CD4-positive, alpha-beta T cell treated with Interleukin-4 for 1 hour (primary cell): ENCODE measurements at places on chromosomes 13 and 19.
A peak's percentile ranks its signal among the peaks of the same experiment; 100 is the strongest.

DNA sequence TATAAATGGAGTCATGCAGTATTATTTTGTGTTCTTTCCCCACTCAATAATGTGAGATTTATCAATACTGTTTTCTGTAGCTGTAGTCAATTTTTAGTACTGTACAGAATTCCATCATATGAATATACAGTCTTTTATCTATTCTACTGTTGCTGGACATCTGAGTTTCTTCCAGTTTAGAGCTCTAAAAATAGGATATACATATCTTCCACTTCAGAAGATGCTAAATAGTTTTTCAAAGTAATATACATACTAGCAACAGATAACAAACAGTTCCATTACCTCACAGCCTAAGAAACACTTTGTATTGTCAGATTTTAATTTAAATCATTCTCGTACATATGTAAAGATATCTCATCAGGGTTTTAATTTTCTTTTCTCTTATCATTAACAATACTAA lies 149.6 kb downstream of the UGGT2 start:
- no peak for DNase-seq

DNA sequence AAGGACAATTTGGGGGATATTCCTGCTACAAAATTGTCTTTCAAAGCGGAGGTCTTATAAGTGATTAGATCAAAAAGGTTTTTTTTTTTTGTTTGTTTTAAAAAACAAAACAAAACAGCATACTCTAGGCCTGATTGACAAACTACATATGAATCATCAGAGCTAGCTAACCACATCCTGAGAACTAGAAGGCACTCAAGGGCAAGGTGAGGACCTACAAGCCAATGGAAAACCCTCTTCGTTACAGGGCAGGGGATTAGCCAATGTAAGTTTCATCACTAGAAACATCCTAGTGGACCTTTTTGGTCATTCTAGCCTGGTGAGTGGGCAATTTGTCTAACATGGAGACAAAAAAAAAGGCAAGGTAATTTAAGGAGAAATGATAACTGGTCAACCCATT lies 428.6 kb downstream of the RFC3 start:
- DNase-seq, result no peak

GRCh38 chr13:107842562-107843180 lies 372.7 kb downstream of the LIG4 start:
- no peak for DNase-seq

DNA sequence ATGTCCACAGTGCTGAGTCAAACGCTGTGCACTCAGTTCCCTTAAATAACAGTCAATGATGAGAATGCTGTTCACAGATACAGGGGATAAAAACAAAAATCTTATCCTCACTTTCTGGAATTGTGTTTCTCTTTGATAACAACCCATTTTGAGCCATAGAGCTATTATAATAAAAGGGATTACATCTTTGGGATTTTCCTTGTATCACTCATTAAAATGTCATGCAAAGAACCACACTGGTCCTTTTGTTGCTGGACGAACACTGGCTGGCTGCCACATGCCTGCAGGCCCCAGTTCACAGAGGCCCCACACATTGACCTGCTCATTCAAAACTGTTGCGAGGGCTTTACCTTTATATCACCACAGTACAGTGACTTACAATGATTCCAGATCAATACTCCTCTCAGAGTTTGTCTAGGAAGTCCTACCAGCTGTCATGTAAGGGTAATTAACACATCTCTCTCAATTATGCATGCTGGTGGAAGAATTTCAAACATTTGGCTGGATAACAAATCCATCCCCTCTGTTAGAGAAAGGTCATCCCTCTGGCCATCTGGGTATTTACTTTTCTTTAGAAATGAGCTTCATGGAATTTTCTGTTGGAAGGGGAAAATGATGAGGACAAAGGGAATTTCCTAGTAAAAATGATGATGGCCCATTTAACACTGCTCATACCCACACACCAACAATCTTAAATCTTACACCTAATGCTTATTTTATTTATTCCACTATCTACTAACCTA lies 85.9 kb downstream of the MBNL2 start:
- no peak for DNase-seq

DNA sequence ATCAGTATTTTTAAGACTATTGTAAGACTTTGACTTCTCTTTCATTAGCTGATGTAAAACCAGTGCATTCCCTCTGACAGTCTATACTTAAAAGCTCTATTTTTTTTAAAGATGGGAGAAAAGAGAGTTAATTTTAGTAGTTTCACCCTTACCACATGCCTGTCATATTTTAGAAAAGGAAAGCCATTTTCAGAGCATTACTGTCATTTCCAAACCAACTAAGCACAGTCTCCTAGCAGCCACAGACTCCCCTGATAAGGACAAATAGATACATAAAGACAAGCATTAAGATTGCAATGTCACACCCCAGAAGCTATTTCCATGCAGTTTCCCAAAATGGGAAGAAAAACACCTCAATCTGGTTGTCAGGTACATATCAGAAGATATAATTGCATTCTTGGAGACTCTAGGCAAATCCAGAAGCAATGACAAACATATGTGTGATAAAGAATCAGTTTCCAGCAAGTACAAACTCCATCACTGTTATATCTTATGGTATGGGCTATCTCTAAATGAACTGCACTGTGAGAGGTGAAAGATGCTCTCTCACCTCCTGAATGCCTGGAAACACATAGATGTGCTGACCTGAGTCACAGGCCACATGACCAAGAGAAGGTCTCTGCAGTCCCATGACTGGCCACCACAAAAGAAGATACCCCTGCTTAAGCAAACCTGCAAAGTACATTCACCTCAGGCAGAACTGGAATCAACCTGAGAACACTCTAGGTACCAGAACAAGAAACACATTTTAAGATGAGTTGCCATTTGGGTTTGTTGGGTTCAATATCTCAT lies 303.3 kb downstream of the POU4F1 start:
- DNase-seq, result no peak

- no peak for DNase-seq
Measured at GRCh38 chr13:99389520-99390304, 82.5 kb upstream of the GPR183 start.

GRCh38 chr19:43101950-43102349 lies 19.4 kb upstream of the PSG2 start:
- DNase-seq, result no peak

DNA sequence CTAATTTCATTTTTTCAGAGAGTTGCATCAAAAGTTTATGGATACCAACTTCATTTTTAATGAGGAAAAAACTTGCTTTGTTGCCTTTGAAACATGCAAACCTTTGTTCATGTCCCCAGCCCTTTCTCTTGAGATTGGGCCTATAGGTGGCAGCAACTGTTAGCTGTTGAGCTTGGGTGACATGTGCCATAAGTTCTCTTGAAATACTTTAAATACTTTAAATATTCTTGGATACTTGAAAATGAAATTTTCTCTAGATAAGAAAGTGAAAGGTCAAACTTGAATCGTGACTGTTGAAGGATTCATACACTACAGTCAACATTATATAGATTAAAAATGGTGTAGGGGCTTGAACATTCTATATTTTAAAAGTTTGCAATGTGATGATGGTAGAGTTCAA lies 294.9 kb downstream of the NDFIP2 start:
- no peak for DNase-seq

- no peak for DNase-seq
Measured at GRCh38 chr19:15550929-15551292, 42.6 kb downstream of the CYP4F22 start.

DNA sequence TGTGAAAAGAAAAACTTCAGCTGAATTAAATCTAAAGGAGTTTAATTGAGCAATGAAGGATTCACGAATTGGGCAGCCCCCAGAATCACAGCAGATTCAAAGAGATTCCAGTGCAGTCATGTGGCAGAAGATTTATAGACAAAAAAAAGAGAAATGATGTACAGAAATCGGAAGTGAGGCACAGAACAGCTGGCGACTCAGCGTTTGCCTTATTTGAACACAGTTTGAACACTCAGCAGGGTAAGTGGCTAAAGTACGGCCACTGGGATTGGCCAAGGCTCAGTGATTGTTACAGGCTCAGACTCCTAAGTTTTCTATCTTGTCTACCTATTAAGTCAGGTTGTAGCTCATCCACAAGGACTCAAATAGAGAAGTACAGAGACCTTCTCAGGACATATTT lies 11.6 kb upstream of the CFAP97D2 start:
- peak; percentile 41 for DNase-seq

GRCh38 chr19:6787393-6787792 lies 14.9 kb downstream of the VAV1 start:
- DNase-seq, result no peak

DNA sequence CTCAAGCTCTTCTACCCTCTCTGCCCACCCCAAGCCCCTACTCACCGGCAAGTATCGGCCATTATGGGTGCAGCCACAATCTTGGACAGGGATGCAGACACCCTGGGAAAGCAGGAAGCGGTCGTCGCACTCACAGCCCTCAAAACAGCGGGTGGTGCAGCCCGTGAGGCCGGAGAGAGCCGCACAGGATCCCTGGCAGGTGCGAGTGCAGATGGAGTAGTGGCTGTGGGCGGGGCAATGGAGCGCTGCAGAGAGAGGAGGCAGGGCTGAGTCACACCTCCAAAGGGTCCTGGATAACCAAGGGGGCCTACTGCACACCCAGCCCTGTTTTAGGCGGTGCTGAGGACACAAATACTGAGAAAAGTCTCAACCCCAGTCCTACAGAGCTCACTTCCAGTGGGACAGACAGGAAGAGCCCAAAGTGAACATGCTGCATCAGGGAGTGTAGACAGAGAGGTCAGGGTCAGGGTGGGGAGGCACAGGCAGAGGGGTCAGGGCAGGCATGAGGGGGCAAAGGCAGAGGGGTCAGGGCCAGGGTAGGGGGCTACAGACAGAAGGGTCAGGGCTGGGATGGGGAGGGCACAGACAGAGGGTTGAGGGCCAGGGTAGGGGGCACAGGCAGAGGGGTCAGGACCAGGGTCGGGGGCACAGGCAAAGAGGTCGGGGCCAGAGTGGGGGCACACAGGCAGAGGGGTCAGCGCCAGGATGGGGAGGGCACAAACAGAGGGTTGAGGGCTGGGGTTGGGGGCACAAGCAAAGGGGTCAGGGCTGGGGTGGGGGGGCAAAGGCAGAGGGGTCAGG lies 24.2 kb upstream of the FBL start:
- no peak for DNase-seq

DNA sequence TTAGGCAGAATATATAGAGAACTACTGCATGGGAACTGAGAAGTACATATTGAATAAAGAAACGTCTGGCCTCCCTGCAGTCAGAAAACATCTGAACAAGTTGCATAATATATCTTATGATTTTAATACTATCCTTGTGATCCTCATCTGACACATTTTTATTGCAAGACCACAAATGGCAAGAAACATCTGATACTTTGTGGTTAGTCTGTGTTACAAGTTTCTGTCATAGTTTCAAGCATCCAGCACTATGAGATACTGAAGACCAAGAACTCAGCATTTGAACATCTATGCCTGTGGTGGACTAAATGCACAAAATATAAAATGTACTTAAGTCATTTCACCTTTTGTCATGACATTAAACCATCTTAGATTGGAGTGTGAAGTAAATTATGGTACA lies 1175.8 kb upstream of the MIR17HG start:
- DNase-seq, result no peak

DNA sequence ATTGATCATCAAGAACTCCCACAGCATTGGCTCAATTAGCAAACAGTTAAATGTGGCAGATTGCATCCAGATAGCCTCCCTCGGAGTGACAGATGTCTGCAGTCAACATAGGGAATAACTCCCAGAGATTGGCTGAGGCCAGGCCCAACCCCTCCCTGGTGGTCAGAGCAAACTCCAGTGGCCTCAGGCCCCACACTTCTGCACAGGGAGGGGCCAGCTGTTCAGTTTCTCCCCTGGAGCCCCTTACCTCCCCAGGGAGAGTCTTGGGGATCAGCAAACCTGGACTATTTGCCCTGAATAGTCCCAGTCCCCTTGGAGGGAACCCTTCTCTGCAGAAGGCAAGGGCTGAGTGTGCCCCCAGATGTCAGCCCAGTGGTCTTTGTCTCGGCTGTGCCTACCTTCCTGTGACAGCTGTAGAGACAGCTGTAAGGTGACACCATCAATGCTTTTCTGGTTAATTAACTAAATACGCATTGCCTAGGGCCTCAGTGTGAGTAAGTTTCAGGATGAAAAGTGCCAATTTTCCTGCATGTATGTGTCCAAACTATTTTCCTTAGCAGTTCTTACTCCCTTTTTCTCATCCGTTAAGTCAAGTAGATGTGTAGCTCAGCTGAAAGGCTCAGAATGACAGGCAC lies 102.7 kb upstream of the UQCRFS1 start:
- no peak for DNase-seq

GRCh38 chr13:64274481-64275217 lies 2859.0 kb upstream of the PCDH20 start:
- DNase-seq, result no peak

DNA sequence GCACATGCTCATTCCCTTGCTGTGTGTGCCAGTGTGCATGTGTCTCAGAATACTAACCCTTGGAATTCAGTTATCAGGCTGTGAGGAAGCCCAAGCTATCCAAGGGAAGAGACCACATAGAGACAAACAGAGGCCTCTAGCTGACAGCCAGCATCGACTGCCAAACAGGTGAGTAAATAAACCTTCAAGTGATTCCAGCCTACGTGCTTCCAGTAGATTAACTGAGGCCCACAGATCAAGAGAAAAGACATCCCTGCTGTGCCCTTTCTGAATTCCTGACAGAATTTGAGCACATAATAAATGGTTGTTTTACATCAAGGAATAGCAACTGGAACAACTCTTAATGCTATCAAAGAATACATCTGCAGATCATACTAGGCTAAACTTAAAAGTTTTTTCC lies 17.5 kb downstream of the ZC3H13 start:
- DNase-seq, result no peak

GRCh38 chr13:20721454-20722357 lies 18.2 kb downstream of the IL17D start:
- DNase-seq, result no peak

DNA sequence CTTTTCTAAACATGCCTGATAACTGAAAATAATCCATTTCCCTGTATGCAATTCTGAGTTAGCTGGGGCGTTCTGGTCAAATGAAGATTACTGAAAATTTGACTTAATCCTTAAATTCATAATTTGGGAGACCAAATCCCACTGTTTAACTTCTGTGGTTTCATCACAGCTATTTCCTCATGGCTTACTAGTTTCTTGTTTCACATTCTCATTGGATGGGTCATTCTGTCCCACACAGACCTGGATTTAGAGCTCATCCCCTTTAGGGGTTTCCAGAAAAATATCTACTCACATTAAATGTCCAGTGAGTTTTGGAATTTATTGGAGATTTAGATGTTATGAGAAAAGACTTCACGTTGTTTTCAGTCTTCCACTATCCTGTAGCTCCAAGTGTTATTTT lies 709.3 kb upstream of the KLHL1 start:
- DNase-seq, result no peak
